Fibroblast of villous mesenchyme (primary cell): ENCODE measurements at places on chromosomes 12 and 14.
A peak's percentile ranks its signal among the peaks of the same experiment; 100 is the strongest.

GRCh38 chr12:94942663-94943062, 60.8 kb downstream of the NDUFA12 start:
- no peak for DNase-seq

DNA sequence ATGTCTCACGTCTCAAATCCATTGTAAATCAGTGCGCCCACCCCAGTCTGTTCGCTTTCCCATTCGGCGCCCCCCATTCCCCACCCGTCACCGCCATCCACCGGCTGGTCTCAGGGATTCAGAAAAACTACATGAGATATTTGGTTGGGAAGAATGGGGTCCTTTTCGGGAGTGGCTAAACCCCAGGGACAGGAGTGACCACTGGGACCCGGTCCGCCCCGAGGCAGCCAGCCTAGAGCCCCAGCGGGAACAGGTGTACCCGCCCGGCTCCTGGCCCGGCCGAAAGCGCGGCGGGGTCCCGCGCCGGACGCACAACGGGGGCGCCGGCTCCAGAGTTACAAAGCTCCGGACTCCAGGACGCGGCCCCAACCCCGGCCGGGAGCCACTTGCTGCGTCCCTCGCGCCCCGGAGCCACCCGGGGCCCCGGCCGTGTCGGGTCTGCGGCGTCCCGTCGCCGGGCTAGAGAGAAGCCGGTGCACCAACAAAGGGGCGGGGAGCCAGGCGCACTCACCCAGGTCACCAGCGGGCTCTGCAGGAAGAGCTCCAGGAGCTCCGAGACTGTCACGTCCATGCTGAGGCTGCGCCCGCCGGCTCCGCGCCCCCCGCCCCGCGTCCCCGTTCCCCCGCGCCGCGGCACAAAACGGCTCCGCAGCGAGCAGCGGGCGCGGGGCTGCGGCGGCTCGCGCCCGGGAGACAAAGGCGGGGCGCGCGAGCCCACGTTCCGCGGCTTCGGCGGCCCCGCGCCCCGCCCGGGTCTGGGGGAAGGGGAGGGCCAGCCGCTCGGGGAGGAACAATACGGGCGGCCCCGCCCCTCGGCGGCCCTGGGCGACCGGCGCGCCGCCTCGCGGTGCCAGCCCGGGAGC, at the start of gene CCDC88C:
Gene CCDC88C (minus strand): TSS at position 701 of the 863 bp plus-strand sequence. CDS start 130 bp downstream, at position 571.
- peak; percentile 5 for DNase-seq

DNA sequence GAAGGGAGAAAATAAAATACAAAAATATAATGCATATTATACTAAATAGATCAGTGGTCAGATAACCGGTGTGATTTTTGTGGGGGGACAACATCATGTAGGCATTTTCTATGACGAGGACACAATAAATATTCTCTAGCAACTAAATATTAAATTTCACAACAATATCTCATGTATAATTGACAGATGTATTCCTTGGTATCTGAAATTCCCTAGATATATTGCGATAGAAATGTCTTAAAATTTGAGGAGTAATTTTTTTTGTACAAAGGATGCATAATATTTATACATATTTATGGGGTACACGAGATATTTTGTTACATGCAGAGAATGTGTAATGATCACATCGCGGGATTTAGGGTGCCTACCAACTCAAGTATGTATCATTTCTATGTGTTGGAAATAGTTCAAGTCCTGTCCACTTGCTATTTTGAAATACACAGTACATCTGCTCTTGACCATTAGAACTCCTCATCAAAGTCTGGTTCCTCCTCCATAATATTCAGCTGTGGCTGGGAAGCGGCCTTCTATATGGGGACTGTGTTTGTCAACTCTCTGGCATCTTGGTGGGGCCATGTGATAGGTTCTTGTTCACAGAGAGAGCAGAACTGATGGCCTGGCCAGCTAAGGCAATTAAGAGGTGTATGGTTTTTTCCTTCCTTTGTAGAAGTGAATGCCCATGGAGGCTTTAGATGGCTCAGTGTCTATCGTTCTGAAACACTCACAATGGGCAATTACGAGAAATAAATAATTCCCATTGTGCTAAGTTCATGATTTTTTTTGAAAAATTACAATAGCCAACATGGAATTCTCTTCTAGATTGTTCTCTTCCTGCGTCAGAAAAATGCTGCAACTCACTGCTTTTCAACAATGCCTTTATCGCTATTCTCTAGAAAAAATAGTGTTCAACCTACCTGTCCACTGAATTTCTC, 8.8 kb downstream of the A2M start:
- no peak for DNase-seq

DNA sequence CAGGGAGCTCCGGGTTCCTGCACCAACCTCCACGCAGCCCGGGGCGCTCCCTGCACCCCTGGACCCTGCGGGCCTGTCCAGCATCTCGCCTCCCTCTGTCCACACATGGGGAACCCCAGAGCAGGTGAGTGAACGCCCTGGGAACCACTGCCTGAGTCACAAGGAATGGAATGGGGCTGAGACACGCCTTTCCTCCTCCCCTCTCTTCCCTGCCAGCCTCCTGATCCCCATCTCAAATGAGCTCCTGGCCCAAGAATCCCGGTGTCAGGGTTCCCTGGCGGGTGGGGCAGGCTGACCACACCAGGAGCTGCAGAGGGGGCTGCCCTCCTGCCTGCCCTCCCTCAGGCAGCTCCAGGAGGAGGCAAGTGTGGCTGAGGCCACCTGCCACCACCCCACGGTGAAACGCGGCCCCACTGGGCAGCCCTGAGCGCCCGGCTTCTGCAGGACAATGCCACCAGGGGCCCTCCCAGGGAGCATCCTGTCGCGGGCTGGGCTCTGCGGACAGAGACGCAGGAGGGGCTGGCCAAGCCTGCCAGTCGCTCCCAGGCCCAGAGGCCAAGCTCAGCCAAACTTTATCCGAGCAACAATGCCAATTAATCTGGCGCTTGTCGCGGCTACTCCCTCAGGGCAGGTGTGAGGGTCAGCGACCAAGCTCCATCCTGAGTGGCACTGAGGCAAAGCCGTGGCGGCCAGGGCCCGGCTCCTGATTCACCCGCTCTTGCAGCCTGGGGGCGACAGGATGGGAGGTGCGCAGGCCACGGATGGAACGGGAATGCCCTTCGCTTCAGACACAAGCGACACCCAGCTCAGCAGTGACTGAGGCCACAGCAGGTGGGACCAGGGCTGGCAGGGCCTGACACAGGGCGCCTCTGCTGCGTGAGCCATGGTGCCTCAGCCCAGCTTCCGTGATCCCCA, 44.3 kb downstream of the GALNT9 start:
- no peak for DNase-seq

DNA sequence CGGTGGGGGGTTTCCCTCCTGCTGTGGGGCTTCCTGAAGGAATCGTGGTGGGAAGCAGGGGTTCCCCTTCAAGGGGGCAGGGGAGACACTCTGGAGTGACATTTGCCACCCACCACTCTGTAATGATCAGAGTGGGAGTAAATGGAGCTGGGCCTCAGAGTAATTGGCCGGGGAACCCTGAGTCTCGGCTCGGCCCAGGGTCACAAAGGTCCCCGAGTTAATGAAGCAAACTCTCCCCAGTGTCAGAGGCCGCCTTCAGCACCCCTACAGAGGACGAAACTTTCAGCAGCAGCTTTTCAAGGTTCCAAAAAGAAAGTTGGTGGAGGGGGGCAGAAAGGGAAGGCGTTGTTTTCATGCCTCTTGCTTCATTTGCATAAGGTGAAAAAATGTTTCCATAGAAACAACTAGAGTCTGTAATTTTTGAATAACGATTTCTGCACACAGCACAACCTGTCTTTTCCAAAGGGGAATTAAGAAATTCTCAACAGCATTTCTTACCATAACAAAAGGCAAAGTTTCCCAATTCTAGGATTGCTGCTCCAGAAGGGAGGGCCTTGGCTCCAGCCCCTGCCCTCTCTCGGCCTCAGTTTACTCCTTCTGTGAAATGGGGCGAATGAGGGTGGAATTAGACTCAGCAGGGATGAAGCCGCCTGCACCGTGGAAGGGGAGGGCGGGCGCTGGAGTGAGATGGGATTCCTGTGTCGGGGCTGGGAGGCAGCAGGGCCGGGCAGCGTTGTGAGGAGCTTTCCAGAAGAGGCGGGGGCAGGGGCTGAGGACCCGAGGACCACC, 67.0 kb upstream of the BEGAIN start:
- no peak for DNase-seq

- peak; percentile 98 for DNase-seq
Measured at GRCh38 chr12:32533971-32534590, 134.7 kb downstream of the FGD4 start.

DNA sequence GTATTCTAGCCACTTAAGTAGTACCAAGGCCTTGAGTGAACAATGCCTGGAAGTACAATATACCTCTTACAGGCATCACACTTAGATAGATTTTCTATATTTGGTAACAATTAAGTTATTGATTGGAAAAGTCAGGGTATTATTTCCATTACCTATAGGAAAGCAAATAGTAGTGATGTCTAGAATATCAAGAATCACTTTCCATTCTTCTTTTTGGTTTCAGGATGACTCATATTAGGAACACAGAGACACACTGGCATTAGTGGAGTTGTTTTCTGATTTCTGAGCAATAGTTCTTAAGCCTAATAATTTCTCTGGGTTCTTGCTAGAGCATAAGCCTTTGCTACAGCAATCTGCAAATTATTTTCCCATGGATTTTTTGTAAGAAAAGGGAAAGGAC, 1640.0 kb upstream of the SEL1L start:
- no peak for DNase-seq

- no peak for DNase-seq
Measured at GRCh38 chr12:25686351-25686750, 133.3 kb upstream of the LMNTD1 start.

GRCh38 chr14:23494223-23494622, 24.7 kb downstream of the NGDN start:
- peak; percentile 20 for DNase-seq

DNA sequence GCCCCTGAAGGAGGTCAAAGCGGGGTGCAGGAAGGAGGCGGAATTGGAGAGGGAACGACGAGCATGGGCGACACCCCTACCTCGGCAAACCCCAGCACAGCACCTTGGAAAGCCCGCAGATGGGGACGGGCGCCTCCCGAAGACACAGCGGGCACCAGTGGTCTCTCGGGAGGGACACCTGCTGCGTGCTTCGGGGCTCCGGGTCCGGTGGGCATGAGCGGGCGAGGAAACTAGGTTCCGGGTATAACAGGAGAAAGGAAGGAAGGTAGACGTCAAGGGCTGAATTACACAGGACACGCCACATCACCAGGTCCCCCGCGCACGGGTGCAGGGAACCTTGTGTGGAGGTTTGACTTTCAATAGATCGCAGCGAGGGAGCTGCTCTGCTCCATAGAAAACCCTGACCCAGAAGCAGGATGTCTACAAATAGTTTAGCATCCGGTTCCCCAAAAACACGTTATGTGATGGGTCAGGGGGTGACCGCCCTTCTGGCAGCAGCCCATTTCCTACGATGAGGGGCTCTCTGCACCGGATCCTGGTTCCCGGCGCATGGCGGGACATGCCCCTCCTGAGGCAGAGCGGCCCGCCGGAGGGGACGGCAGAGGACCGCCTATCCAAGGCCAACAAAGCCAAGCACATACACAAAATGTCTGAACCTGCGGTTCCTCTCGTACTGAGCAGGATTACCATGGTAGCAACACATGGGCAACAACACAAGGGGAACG, 196.9 kb downstream of the ALG10 start:
- no peak for DNase-seq

- no peak for DNase-seq
Measured at GRCh38 chr12:120858306-120859088, 45.7 kb downstream of the SPPL3 start.

- DNase-seq, result no peak
Measured at GRCh38 chr12:121789233-121789781, 4.2 kb downstream of the RHOF start.

DNA sequence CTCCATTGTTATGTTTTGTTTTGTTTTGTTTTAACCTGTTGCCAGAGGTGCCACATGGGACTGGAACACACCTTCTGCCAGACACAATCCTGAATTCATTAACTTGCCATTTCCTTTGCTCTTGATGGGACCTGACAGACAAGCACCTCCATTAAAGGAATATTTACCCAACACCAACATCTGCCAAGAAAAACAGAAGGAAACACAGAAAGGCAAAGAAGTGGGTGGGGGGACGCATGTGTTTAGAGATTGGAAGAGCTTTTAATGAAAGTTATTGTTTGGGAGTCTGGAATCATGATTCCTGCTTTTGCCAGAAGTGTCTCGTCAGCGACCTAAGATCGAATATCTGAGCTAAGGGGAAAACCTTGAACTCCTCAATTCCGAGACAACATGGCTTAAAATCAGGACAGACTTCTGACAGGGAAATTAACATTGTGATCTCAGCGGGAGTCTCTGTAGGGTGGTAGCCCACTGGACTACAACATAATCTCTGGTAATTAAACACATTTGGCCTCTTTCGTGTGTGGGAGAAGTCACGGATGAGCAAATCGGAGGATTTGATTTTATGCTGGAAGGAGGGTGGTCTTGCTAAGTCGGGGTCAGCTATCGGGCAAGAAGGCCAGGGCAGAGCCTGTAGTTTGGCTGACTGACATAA, 210.4 kb upstream of the FAR2 start:
- no peak for DNase-seq

GRCh38 chr12:8698132-8698851, 501 bp downstream of the RIMKLB start:
- peak; percentile 43 for DNase-seq

GRCh38 chr14:38958589-38958988, 144.4 kb downstream of the SEC23A start:
- DNase-seq, result peak; percentile 18

DNA sequence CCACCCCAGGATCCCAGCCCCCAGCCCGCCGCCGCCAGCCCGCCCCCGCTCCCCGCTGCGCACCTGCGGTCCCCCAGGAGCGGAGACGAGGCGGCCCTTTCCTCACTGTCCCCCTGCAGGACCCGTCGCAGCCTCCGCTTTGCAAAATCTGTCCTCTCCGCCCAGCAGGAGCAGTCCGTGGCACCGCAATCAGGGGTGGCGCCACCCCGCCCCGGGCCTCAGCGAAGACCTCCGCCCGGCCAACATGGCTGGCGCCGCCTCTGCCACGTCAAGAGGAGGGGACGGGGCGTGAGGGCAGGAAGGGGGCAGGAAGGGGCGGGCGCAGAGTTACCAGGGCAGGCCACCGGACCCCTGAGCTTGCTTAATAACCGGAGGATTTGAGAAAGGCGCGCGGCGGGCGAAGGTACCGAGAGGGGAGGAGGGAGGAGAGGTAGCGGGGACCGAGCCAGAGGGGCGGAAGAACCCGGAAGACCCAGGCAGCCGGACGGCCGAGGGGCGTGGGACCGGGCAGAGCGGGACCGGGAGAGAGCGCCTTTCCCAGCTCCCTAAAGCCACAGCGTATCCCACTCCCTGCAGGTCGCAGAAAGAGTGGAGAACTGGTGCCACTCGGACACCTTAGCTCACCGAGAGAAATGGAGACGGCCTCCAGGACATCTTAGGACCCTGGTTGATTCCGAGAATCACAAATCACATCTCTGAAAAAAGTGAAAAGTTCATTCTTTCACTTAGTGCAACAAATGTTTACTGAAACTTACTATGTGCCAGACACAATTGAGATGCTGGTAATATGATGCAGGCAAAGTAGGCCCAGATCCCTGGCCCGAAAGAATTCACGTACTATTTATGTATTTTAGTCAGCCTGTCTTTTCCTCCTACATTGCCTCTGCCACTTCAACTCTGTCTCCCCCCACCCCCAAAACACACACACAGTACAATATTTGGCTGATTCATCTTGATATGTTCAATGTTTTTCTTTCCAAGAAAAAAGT, at the start of gene SEC23A:
Gene SEC23A (minus strand): TSS at position 267 of the 989 bp plus-strand sequence. CDS start 7,117 bp downstream, outside the sequence.
- peak; percentile 94 for DNase-seq

- no peak for DNase-seq
Measured at GRCh38 chr14:104553166-104554087, 26.1 kb upstream of the C14orf180 start.

GRCh38 chr12:47868552-47869031, 36.2 kb downstream of the VDR start:
- no peak for DNase-seq
